Kidney (tissue), 22 donors: ENCODE measurements at places on chromosomes 4 and X. TPM values are rescaled to one million over a fixed set of nuclear protein-coding genes. Genes with fewer than 3 reads are reported as not detected.

The C4orf51 gene
- not detected for polyA plus RNA-seq

The ZNF630 gene
- polyA plus RNA-seq = 3.2 TPM

The CDKN2AIP gene
- 11.7 TPM for polyA plus RNA-seq

The CYTL1 gene
- polyA plus RNA-seq = not detected

The RBM46 gene
- not detected for polyA plus RNA-seq

The ERCC6L gene
- polyA plus RNA-seq = not detected

GRCh38 chr4:20384456-20384855, 132.8 kb downstream of the SLIT2 start:
- DNase-seq = no peak

DNA sequence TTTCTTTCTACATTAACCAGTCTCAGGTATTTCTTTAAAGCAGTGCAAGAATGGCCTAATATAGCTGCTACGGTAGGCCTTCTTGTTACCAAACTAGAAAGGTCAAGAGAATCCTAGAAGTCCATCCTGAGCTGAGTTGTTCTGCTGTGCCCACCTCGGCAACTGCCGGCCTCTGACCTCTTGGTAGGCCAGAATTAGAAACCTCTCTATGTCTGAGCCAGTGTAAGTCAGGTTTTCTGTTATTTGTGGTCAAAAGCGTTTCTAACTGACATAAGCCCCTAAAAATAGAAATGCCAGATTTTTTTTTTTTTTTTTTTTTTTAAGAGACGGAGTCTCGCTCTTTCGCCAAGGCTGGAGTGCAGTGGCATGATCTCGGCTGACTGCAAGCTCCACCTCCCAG, 43.1 kb downstream of the SOWAHB start:
- no peak for DNase-seq

DNA sequence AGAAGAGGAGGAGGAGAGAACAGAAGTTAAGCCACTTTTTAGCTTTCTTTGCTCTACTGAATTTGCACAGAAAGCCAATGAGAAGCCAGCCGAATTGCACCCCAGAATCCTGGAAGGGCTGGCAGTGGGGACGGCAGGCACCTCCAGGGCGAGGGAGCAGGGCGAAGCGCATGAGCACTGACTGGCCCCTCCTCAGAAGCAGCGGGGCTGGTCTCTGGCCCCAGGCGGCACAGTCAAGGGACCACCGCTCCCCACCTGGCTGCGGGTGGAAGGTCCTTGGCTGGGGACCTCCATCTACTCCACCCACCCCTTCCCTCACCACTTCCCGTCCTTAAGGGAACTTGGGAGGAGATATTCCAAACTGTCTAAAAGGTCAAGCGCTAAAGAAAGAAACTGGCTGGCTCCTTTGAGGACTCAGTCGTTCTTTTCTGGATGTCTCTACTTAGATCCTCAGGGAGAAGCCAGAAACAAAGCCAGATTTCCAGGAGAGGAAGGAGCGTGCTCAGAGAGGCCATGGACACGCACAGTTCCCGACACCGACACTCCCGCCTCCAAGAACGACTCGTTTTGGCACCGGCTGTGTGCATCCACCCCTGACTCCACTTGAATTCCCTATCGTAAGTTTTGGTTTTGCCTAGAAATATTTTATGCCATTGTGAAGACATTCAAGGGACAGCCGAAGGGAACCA, 59.5 kb upstream of the CRMP1 start:
- DNase-seq = no peak
